ENCODE measurements at places on chromosomes 4 and X.

DNA sequence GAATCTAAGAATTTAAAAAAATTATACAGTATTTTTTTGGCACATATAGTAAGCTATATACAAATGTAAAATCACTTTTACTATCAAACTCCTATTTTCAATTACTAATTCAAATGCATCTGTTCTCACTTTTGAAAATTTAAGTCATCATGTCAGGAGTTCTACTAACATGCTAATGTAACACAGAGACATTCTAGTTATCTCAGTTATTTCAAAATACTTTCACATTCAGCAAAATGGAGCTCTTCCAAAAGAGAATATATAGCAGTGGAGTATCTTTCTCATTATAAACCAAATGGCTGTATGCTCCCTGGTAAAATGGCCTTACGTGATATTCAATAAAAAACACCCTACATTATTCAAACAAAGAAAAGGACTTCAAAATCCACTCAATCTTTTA is 42.3 kb downstream of the RFC1 start:
- DNase-seq, result no peak

GRCh38 chr4:118732591-118733330 is 47.6 kb downstream of the METTL14 start:
- DNase-seq, result no peak

GRCh38 chr4:104976262-104976661 is 170.4 kb upstream of the TET2 start:
- DNase-seq, result no peak

DNA sequence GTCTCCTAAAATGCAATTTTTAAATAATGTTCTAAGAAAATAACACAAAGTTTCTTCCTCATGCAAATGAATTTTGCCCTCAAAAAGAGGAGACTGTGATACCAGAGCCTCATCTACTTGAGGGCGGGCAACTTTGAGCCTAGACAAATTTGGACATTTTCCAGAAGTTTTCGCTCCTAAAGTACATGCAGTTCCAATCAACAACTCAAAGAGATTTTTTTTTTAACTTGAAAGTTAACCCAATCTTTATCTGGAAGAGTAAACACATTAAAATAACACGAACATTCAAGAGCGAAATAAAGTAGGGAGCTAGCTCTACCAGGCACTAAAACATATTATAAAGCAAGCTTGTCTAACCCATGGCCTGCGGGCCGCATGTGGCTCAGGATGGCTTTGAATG is 29.4 kb upstream of the FBXW7 start:
- DNase-seq, result no peak

DNA sequence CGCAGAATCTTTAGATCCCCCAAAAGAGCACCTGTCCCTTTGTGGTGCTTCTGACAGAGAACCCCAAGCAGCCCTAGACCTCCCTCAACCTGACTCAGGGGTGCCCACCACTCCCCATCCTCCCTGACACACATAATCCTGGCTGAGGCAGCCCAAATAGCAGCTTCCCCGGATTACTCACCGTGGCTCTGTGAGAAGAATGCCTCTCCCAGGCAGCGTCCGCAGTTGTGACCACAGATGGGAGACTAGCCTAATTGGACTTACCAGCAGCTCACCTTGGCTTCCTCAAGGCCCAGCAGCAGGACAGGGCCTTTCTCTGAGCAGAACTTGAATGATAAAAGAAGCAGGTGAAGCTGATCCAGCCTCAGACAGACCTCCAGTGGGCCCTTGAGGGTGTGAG is 10.3 kb upstream of the ODAPH start:
- DNase-seq, result no peak

- no peak for DNase-seq
Measured at GRCh38 chr4:108172231-108172752, 3.6 kb upstream of the LEF1 start.

DNA sequence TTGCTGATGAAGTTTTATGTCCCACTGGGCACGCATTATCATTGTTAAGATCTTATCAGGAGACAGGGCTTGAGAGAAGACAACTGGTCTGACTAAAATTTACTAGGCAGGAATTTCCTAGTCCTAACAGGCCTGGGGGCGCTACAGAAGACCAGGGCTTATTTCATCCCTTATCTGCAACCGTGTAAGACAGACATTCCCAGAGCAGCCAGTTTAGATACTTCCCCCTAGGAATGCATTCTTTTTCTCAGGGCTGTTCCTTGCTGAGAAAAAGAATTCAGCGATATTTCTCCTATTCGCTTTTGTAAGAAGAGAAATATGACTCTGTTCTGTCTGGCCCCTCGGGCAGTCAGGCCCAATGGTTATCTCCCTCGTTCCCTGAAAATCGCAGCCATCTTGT is 93.8 kb downstream of the TLL1 start:
- DNase-seq, result no peak

- DNase-seq, result no peak
Measured at GRCh38 chrX:77442728-77443127, 4.5 kb upstream of the FGF16 start.

GRCh38 chrX:43357741-43358140 is 298.4 kb upstream of the MAOA start:
- DNase-seq, result no peak

GRCh38 chr4:109658871-109659410 is 44.3 kb downstream of the CASP6 start:
- no peak for DNase-seq

GRCh38 chr4:36815536-36815935 is 429.0 kb upstream of the NWD2 start:
- DNase-seq, result no peak

GRCh38 chrX:153449368-153450113 is 3.7 kb upstream of the TREX2 start:
- DNase-seq, result no peak

- DNase-seq, result no peak
Measured at GRCh38 chr4:2116687-2117400, 57.7 kb downstream of the NAT8L start.

- DNase-seq, result no peak
Measured at GRCh38 chrX:145630806-145631435, 186.7 kb upstream of the SLITRK2 start.

DNA sequence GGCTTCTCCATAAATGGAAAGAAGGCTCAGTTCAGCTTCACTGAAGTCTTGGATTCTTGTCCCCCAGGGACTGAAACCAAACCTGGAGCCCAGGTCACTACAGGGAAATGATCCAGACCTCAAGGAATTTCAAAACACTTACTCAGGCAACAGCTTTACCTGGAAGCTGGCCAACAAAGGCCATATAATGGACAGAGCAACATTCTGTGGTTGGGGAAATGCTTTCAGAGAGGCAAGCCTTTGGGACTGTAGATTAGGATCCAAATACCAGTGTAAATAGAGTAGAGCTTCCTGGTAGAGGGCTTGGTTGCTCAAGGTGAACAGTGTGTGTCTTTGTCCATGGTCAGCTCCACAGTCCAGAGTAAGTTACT is 57.0 kb upstream of the PROM1 start:
- no peak for DNase-seq

GRCh38 chr4:78720994-78721677 is 55.0 kb upstream of the BMP2K start:
- DNase-seq, result no peak

DNA sequence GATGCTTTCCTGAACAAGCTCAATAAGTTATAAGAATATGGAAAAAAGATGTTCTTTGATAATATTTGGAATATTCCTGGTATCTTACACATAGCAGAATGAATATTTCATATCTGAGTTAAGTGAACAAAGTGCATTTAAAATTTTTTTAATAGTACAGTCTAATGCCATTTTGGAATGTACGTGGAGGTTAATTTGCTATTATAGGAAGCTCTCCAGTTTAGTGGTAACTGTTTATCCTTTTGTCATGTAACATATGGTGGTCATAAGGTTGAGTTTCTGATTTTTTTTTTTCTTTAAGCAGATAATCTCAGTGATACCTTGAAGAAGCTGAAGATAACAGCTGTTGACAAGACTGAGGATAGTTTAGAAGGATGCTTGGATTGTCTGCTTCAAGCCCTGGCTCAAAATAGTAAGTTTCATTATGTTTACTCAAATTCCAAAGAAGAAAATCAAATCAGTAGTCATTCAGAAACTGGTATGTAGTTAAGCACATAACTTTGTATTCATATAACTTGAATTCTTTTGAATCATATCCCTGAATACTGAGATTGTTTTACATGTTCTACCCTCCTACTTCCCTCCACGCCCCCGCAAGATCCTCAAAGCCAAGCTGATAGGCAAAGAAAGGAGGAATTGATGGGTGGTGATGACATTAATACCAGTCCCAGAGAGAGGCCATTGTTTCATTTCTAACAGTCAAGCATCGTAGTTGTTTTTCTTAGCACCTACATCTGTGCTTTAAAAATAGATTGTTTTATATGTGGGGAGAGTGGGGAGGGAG is 32.1 kb downstream of the RAP1GDS1 start:
- DNase-seq, result no peak

DNA sequence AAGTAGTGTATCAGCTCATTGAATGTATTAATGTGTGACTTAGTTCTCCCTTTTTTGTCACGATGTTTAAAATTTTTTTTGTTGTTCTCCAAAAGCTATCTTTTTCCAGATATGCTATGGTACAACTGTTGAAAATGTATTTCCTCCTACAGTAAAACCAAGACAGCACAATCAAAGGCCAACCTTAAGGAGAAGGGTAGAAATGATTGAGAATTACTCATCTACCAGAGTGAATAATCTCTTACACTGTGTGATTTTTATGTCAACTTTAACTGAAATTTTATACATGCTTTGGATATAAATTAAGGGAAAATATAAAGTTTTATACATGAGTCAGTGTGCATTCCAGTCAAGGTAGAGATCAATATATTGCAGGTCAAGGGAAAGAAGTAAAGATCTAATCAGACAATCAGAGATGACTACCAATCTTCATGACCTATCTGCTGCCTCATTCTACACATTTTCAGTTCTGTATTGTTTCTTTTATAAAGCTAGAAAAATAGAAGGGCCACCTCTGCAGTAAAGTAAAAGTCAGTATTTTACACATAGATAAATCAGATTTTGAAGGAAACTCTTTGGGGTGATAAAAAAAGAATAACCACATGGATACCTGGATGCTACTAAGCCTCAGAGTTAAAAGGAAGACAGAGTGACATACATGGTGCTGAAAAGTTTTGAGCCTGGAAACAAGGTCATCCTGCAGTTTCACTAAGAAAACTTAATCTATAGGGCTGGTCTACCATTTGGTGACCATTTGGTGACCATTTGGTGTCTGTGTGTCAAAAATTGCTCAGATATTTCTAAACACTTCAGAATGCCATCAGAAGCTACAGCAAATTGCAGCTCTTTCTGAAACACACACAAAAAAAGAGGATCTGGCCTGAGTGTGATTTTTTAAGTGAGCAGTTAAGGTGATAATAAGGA is 1.6 kb downstream of the FAM13A start:
- DNase-seq, result no peak

DNA sequence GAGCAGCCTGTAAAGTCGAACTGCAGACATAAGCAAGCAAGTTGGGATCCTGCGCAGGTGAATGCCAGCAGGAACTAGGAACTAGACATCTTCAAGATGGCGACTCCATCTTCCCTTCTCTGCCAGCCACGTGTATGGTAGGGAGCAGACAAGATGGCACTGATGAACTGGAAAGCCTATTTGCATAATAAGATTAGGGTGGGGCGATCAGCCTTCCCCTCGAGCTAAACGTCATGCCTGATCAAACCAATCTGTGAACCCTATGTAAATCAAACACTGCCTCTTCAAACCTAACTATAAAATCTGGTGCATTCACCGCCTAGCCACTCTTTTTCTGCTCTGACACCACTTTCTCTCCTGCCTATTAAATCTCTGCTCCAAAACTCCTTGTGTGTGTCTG is 28.1 kb upstream of the LGI2 start:
- DNase-seq, result no peak

GRCh38 chr4:86909546-86910295 is 17.5 kb upstream of the C4orf36 start:
- no peak for DNase-seq

GRCh38 chr4:143711543-143712154 is 11.2 kb upstream of the FREM3 start:
- DNase-seq, result no peak

DNA sequence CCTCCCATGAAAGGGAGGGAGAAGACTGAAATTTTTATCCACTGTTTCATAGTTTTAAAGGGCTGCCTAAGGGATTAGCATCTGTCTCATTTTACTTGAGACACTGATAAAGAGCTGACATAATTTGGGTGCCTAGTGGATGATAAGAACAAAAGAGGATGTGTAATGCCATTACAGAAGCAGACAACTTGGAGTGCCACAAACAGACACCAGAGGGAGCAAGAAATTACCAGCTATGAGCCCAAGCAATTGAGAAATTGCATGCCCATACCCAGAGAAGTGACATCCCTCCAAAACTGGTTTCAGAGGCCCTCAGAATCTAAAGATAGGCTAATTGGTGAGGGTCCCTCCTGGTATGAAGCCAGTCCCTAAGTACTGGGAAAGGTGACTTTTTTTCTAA is 38.5 kb upstream of the POU3F4 start:
- no peak for DNase-seq

DNA sequence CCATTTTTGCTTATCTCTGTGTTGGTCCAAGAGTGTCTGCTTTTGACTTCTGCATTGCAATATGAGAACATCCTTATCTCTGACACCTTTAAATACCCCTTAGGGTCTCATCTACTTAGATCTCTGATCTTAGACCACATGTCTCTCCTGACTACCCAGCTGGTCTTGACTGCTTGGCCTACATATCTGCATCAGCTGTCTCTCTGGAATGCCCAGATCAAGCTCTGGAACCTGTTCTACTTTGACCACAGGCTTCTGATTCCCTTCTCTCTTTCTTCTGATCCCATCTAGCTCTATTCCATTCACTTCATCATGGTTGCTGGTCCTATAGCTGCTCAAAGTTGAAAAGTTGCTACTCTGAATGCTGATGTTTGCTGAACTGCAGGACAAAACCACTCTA is 301.2 kb downstream of the MAPK10 start:
- DNase-seq, result no peak

DNA sequence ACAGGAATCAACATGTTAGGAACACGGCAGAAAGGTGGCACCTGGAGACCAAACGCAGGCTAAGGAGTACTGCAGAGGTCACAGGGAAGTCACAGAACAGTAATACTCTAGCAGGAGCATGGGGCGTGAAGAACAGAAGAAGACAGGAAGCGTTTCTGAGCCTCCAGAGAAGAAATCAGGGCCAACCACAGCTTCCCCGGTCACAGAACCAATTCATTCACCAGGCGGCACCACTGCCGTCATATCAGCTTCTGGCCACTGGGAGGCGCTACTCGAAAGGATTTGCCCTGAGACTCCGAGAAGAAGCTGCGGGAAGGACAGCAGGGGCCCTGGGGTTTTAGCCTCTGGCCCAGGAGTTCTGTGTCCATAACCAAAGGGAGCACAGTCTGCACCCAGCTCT is 78.0 kb upstream of the DRD5 start:
- no peak for DNase-seq

GRCh38 chr4:39362827-39363226 is 3.3 kb downstream of the RFC1 start:
- DNase-seq, result no peak

- no peak for DNase-seq
Measured at GRCh38 chrX:96403446-96403845, 281.2 kb upstream of the DIAPH2 start.

- DNase-seq, result no peak
Measured at GRCh38 chr4:128596853-128597252, 212.6 kb upstream of the JADE1 start.

All from vagina (tissue), 2 donors.